ENCODE measurements at places on chromosomes 6 and 20. TPM values are rescaled to one million over a fixed set of nuclear protein-coding genes. Genes with fewer than 3 reads are reported as not detected.

- H3K4me3 ChIP-seq = no peak overlapping the region
- no peaks in the 10 kb centered on the region for H3K27me3 ChIP-seq
- no peak for DNase-seq
- no peaks in the 10 kb centered on the region for H3K4me1 ChIP-seq
- H3K36me3 ChIP-seq = no peaks in the 10 kb centered on the region
Observed at GRCh38 chr6:82337688-82338257, 25.8 kb upstream of the TPBG start.

FAM50B gene
- 10.6 TPM for total RNA-seq

SLC22A2 gene
- not detected for total RNA-seq

DNA sequence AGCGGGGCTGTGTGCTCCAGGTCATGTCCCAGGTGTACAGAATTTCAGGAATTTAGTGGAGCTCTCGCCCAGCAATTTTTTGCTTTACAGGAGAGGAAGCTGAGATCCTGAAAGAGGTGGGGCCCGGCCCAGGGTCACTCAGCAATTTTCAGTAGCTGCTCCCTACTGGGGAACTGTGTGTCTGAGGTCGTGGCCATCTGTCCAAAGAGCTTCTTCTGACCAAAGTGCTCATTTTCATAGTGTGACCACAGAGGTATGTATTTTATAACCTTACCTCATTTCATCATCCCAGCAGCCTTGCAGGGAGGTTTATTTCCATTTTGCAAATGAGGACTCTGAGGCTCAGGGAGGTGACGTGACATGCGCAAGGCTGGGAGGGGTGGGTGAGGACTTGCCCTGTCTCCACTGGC is 46.3 kb downstream of the FAM209B start:
- H3K27me3 ChIP-seq = no peaks in the 10 kb centered on the region
- no peak overlapping the region for H3K4me3 ChIP-seq

- no peak overlapping the region for H3K27ac ChIP-seq
- DNase-seq = no peak
- no peak overlapping the region for H3K4me3 ChIP-seq
- H3K27me3 ChIP-seq = no peaks in the 10 kb centered on the region
Observed at GRCh38 chr6:137953761-137954160, 86.7 kb downstream of the TNFAIP3 start.

CST2 gene
- total RNA-seq = not detected

- no peak for DNase-seq
- peaks cover 12% of the 10 kb centered on the region for H3K4me1 ChIP-seq
- H3K36me3 ChIP-seq = no peaks in the 10 kb centered on the region
- H3K27me3 ChIP-seq = no peaks in the 10 kb centered on the region
- no peak overlapping the region for H3K27ac ChIP-seq
Observed at GRCh38 chr6:149268768-149269167, 48.7 kb upstream of the TAB2 start.

TMEM217 gene
- total RNA-seq = 1.1 TPM

CDH22 gene
- 0.35 TPM for total RNA-seq

GRCh38 chr6:11653028-11653583 is 115.6 kb downstream of the TMEM170B start:
- H3K36me3 ChIP-seq = no peaks in the 10 kb centered on the region
- no peaks in the 10 kb centered on the region for H3K27me3 ChIP-seq
- peaks cover 43% of the 10 kb centered on the region for H3K4me1 ChIP-seq
- no peak overlapping the region for H3K4me3 ChIP-seq
- no peak overlapping the region for H3K27ac ChIP-seq

MAS1 gene
- total RNA-seq = not detected

ERVFRD-1 gene
- total RNA-seq = 0.65 TPM

DNA sequence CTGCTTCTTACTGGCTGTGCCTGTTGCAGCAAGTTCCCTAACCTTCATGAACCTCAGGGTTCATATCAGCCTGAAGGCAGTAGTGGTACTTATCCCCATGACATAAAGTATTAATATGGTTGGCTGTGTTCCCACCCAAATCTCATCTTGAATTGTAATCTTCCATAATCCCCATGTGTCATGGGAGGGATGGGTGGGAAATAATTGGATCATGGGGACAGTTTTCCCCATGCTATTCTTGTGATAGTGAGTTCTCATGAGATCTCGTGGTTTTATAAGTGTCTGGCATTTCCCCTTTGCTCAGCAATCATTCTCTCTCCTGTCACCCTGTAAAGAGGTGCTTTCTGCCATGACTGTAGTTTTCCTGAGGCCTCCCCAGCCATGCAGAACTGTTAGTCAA is 61.8 kb downstream of the FAM229B start:
- DNase-seq = no peak
- H3K4me1 ChIP-seq = no peaks in the 10 kb centered on the region
- no peaks in the 10 kb centered on the region for H3K27me3 ChIP-seq

DNA sequence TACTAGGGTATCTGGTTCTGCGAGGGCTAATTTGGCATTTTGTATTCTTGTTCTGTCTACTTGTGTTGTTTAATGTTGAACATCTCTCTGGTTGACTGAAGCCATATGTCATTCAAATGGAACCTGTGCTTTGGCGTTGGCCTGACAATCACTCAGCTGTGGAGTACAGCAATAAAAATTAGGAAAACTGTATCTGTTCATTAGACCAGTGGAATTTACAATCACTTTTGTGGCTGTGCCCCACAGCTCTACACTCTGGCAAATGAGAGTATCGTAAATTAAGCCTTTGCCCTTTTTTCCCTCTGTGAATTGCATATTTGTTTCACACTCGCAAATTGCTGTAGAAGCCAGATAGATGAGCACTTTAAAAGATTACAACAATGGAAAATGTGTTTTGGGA is 102.0 kb downstream of the ARID1B start:
- no peak overlapping the region for H3K27ac ChIP-seq
- peaks cover 58% of the 10 kb centered on the region for H3K4me1 ChIP-seq
- H3K36me3 ChIP-seq = no peaks in the 10 kb centered on the region
- no peak overlapping the region for H3K4me3 ChIP-seq

VAPB gene
- total RNA-seq = 44.5 TPM

GJA1 gene
- 64.1 TPM for total RNA-seq

- no peak for DNase-seq
- H3K4me1 ChIP-seq = no peaks in the 10 kb centered on the region
- H3K36me3 ChIP-seq = no peaks in the 10 kb centered on the region
- H3K27ac ChIP-seq = no peak overlapping the region
- peaks cover 6% of the 10 kb centered on the region for H3K27me3 ChIP-seq
Observed at GRCh38 chr20:23449421-23449820, 3.3 kb downstream of the CST11 start.

DNA sequence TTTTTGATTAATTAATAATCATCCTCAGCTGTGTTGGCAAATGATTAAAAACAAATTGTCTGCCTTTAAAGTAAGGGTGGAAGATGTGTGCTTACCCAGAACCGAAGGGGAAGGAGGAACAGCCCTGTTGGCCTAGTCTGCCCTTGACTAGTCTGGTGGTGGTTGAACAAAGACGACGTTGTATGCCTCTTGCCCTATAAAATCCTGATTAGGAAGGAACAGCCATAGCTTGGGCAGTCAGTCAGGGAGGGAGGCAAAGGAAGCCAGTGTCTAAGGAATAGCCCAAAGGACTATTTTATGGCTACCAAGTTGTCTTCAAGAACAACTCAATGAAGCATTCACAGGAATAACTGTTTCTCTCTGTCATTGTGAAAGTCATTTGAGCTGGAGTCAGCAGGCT is 70.7 kb downstream of the PRDM1 start:
- H3K4me3 ChIP-seq = no peak overlapping the region
- DNase-seq = no peak
- no peaks in the 10 kb centered on the region for H3K27me3 ChIP-seq
- H3K36me3 ChIP-seq = no peaks in the 10 kb centered on the region
- H3K27ac ChIP-seq = no peak overlapping the region

MED20 gene
- total RNA-seq = 12.6 TPM

LRFN2 gene
- total RNA-seq = not detected

DNA sequence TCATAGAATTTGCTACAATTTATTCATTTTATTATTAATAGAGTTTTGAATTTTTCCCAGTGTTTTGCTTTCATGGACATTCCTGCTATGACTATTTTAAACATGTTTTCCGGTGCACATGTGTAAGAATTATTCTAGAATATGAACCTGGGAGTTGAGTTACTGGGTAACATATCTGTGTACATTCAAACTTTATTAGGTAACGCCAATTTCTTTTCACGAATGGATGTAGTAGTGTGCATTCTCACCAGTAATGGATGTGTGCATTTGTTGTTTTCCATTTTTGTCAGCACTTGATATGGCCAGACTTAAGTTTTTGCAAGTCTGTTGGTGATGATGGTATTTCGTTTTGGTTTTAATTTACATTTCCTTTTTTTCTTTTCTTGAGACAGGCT is 118.8 kb downstream of the CDKAL1 start:
- H3K4me1 ChIP-seq = no peaks in the 10 kb centered on the region
- no peaks in the 10 kb centered on the region for H3K27me3 ChIP-seq
- DNase-seq = no peak
- no peaks in the 10 kb centered on the region for H3K36me3 ChIP-seq
- no peak overlapping the region for H3K27ac ChIP-seq

DLK2 gene
- total RNA-seq = 0.53 TPM

MAP7 gene
- 18.3 TPM for total RNA-seq

HRH3 gene
- not detected for total RNA-seq

ZNF334 gene
- 4.7 TPM for total RNA-seq

DNA sequence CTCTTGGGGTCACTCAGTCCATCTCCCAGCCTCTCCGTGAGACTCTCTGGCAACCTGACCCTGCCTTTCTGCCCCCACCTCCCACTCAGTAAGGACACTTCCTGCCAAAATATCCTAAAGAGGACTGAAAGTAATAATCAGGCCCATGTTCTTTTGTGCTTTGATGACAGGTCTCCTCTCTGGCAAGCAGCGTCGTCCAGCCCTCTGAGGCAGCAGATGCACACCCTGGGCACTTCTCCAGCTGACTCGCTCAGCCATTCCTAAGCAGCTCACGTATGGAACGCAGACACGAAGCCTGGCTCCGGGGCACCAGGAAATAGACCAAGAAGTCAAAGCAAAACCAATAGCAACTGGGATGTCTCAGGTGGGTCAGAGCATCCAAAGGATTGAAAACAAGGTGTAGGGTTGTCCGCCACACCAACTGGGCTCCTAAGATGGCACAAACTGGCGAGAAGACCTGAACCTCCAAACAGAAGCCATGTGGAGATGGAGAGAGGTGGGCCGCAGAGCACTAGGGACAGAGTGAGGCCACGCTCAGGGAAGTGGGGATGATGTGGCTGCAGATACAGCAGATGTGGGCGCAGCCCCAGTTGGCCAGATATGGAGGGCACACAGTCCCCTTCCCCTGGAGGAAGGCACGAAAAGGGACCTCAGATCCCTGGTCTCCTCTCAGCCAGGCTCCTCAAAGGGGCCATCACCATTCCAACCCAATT is 99.3 kb downstream of the PRND start:
- H3K27me3 ChIP-seq = no peaks in the 10 kb centered on the region
- H3K4me3 ChIP-seq = peak overlapping the region; percentile 88
- DNase-seq = no peak
- H3K4me1 ChIP-seq = peaks cover 44% of the 10 kb centered on the region
